ENCODE measurements at places on chromosomes 2 and 18.

GRCh38 chr2:6525475-6525964, 340.2 kb downstream of the CMPK2 start:
- DNase-seq = no peak

DNA sequence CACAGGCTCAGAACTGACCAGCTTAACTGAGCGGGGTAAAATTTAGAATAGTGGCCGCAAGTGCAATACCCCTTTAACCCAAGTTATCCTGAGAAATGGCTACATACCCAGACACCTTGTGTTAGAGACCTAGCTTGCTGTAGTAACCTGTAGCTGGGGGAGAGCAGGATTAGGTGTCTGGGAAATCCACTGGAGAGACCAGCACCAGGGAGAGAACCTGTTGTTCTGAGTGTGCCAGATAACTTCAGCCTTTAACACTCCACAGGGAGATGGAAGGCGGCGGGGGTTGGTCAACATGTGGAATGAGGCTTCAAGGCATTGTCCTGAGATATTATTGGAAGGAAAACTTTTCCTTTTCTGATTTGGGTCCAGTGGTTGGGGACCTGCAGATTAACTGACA, 356.0 kb downstream of the PTPRM start:
- no peak for DNase-seq

DNA sequence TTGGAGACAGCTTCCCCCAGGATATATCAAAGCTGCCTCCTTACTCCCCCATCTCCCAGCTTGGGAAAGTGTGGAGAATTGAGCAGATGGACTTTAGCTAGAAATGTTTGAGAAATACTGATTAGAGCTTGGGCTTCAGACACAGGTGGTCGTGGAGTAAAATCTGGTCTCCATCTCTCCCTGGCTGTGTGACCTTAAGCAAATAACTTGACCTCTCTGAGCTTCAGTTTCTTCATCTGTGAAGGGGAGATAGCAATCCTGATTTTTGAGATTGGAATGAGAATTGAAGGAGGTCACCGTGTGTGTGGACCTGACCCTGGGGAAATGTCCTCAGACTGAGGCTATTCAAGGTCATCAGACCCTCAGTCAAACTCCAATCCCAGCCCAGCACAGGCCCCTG, 3.6 kb downstream of the GNLY start:
- no peak for DNase-seq

DNA sequence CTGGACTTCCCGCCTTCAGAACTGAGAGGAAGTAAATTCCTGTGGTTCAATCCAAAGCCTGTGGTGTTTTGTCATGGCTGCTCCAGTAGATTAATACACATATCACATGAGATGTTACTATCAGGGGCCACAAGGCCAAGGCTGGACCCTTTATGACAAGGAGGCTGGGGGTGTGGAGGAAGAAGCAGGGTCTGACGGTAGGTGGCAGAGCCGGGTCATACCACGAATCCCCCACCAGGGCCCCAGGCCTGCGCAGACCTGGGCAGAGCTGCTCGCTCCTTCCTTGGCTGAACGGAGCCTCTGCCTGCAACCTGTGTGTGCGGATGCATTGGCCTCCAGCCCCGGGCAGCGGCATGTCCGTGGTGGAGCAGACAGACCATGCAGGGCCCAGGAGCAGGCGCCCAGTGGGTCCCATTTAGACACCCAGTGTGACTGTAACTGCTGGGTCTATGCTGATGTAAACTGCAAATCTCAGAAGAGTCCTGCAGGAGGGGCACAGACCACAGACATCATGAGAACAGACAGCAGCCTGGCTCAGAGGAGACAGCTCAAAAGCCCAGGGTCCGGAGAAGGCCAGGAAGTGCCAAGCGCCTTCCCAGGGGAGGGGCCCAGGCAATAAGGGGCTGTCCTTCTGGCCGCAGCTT, 155.2 kb downstream of the PXDN start:
- DNase-seq = no peak
